ENCODE measurements at places on chromosomes 13 and 19.

DNA sequence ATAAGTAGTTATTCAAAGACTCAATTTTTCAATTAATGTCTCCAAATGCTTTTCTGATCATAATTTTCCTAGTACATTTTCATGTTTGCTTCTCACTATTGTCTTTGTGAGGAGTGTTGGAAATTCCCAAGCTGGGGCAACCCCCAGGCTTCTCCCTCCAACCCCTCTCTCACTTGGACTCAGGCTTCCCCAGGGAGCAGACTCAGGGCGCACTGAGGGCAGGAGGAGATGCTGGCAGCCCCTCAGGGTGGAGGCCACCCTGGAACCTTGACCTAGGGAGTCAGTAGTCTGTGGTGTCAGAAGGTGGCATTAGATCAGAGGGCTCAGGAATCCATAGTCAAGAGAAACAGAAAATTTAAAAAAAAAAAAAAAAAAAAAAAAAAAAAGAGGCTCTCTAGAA is 86.5 kb upstream of the IRS2 start:
- ATAC-seq, result no peak

- ATAC-seq, result peak; percentile 74
Observed at GRCh38 chr19:531009-531752, 379 bp upstream of the CDC34 start.

GRCh38 chr13:39201180-39201579 is 162.9 kb downstream of the NHLRC3 start:
- ATAC-seq, result no peak

DNA sequence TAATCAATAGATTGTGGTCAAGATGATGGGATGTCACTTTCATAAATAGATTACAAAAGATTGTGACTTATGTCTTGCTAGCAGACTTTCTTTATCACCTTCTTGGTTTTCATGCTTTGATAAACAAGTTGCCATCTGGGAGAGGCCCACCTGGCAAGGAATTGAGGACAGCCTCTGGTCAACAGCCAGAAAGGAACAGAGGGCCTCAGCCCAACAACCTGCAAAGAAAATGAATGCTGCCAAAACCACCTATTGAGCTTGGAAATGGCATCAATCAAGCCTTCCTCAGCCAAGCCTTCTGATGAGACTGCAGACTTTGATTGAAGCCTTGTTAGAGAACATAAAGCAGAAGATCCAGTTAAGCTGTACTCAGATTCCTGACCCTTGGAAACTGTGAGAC is 288.6 kb downstream of the SPRY2 start:
- ATAC-seq, result no peak

DNA sequence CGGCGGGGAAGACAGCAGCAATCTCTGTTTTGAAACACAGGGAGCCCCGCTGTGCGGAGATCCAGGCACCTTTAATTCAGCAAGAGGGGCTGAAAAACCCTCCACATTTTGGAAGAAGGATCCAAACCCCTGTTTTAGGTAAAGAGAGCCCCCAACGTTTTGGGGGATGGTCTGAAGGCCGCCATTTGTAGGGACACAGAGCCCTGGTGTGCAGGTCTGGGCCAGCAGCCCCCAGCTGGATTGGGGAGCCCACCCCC is 3.5 kb upstream of the HOOK2 start:
- no peak for ATAC-seq

DNA sequence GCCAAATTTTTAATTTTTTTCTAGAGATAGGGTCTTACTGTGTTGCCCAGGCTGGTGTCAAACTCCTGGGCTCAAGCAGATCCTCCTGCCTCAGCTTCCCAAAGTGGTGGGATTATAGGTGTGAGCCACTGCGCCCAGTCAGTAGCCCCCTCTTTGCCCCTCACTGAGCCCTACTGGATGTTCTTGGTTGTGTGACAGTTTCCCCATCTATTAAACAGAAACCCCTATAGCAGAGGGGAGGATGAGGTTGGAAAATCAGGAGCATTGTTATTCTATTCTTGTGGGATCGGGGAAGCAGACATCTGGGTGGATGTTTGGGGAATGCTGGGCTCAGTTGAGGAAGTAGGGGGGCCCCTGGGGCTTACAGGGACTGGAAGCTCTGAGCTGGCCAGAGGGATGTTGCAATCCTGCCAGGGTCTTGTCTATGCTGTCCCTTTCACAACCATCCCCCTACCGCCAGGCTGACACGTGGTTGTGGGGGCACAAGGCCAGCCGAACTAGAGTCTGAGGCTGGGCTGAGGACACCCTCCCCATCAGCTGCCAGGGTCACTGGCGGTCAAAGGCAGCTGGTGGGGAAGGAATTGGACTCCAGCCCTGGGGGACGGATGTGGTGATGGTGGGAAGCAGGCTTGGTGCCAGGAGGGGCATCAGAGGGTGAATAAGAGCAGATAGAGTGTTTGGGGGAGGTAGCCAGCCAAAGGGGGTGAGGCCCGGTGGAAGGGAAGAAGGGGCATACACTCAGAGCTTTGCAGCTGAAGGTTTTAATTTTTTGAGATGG is 10.9 kb downstream of the APOC1 start:
- no peak for ATAC-seq

DNA sequence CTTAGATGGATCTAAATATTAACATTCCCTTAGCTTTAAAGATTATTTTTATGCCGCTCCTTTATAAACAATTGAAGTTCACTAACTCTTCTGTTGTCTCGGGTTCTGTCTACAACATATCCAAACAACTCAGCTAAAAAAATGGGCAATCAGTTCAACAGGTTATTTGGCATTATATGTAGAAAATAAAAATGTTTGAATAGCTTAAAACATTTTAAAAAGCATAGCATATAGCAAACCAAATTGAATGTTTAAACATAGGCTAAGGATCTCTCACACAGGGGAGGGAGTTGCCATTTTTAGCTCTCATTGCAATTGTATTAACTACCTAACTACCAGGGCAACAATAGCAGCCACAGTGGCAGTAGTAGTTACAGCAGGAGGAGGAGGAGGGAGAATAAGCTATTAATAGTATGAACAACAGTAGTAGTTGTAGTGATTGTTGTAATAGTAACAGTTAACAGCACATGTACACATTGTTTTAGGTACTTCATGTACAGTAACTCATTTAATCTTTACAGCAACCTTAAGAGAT is 404.2 kb downstream of the KCNRG start:
- ATAC-seq, result no peak

DNA sequence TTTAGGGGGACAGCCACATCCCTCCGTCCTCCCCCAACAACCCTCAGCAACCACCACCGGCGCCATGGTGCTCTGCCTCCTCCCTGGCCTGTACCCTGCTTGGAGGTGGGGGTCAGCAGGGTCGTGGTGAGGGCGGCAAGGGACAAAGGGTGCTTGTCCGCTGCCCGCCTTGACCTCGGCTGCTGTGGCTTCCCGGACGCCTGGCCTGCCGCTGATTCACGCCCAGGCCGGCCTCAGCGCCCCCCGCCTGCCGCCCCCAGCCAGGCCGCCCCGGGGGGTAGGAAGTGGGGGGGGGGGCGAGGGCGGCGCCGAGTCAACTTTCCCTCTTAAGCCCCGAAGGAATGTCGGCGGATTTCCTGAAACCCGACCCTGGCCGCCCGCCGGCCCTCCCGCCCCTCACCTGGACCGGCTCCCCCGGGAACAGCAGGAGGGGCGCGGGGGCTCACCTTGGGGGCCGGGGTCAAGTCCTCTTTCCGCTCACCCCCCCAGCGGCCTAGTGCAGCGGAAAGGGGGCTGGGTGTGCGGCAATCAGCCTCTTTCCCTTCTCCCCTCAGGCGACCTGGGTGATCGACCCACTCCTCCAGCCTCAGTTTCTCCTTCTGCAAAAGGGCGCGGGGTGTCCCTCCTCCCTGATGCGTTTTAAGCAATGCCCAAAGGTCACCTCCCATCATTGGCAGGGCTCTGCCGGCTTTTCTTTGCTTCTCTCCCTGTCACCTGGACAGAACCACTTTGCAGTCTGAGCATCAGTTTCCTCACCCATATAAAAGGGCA is 1.9 kb upstream of the TMEM59L start:
- ATAC-seq, result no peak

- ATAC-seq, result no peak
Observed at GRCh38 chr13:49132479-49133002, 87.6 kb upstream of the MLNR start.

DNA sequence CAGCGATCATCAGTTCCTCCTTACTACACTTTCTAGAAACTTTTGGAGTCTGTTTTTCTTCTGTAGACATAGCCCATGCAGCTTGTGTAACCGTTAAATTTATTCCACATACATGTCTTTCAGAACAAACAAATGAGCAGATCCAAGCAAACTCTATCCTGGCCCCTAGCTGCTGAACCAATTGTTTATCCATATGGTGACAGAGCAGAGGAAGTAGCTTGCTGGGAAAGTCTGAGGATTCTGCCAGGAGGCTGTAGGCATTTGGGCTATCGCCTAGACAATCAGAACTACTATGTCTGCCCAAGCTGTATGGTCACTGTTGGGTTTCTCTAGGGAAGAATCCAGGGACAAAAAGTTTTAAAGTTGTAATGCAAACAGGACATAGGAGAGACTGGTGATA is 343.7 kb downstream of the SPRY2 start:
- ATAC-seq, result no peak

- ATAC-seq, result no peak
Observed at GRCh38 chr13:30900436-30900835, 5.6 kb upstream of the MEDAG start.

Data from activated CD4-positive, CD25-positive, alpha-beta regulatory T cell treated with anti-CD3 and anti-CD28 coated beads, Interleukin-2, amount 50 U/mL, for 24 hours (primary cell).